Stimulated activated CD4-positive, alpha-beta T cell treated with anti-CD3 and anti-CD28 coated beads, Interleukin-1b, Interleukin-23, amount 100 ng/mL, for 4 hours (primary cell): ENCODE measurements at places on chromosomes 2 and 18.

GRCh38 chr2:174774886-174775285 is 10.6 kb upstream of the CHRNA1 start:
- no peak for DNase-seq

GRCh38 chr18:69414184-69414583 is 13.5 kb downstream of the DOK6 start:
- no peak for DNase-seq

DNA sequence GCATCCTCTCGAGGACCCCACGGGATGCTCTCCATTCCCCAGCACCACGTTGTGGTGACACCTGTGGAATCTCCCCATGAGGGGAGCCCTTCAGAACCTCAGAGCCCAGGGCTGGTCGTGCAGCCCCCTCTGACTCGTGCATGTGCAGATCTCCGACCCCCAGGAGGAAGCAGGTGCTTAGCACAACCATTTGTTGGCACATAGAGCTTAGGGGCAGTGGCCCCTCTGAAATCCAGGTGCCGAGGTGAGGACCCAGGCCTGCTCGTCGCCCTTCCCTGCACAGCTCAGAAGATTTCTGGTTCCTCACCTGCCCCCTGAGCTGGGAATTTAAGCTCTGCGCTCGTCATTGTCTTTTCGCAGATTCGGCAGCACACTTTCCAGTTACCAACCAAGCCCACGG is 1.3 kb upstream of the OTOS start:
- DNase-seq: no peak

DNA sequence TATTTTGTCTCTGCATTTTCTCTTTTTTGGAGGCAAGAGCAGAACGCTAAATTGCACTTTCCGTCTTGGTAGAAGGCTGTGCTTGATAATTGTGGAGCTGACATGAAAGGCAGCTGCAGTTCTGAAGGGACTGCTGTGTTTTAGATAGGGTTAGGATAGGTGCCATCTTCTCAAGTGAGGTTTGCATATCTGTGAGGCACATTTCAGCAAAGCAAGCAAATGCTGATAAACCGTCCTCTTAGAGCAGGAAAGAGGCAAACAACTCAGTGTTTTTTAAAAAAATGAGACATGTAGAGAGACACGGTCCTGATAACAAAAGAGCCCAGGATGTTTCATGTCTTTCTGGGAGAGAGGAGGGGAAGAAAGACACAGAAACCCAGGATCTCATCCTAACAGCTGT is 217.7 kb downstream of the SOCS6 start:
- no peak for DNase-seq

- no peak for DNase-seq
Measured at GRCh38 chr18:48884771-48885170, 66.0 kb downstream of the SMAD7 start.

GRCh38 chr2:21715887-21716286 is 592.1 kb downstream of the TDRD15 start:
- no peak for DNase-seq
